ENCODE measurements at places on chromosomes 11 and 22.

DNA sequence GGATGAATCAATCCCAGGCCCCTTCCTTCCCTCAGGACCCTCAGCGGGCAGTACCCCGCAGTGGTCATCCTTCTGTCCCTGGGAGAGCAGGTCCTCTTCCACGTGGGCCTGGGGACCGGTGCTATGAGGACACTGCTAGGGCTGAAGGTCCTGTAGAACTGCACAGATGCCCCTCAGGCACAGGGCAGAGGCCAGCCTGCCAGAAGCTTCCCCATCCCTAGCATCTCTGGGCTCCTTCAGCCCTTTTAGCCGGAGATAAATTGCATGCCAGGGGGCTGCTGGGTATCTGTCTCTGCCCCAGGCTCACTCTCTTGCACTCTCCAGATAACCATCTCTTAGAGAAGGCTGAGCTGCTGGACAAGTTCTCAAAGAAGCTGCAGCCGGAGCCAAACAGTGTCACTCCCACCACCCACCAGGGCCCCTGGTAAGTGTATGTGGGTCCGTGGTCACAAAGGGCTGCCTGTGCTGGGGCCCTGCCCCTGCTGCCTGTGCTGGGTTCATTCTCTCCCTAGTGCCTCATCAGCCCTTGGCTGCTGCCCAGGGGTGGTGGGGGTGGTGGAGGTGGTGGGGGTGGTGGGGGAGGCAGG lies 2.3 kb downstream of the ATG16L2 start:
- DNase-seq = no peak

DNA sequence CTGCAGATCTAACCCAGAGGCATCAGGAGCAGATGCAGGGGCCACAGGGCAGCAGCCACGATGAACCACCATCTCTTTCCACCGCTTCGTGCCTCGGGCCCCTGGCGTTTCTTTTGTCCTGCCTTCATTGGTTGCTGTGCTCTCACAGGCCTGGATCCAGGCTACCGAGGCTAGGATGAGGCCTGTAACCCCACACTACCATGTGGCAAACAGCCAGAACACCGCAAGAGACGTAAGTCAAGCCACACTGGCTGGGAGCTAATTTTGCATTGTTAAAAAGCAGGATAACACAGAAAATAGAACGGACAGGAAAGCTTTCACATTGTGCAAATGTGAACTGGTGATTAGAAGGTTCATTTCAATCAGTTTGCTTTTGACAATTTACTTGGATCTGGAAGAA lies 15.7 kb upstream of the ARFGAP3 start:
- DNase-seq = no peak

DNA sequence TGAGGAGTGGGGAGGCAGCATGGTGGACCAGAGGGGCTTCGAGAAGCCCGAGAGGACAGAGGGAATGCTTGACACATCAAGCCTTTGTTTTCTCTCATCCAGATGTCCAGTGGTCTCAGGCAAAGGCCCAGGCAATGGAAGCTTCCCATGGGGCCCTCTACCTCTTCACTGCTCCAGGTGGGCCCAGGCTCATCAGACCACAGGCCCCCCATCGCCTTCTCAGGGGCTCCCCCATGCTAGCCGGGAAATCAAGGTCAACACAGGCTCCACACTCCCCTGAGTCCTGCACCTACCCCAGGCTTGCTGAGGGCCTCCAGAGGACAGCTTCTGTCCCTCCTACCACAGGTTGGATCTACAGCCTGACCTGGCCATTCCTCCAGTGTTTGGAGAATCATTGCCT lies 157.5 kb downstream of the CHST1 start:
- DNase-seq = no peak

- DNase-seq = no peak
Observed at GRCh38 chr11:86802146-86802545, 1.8 kb downstream of the PRSS23 start.

GRCh38 chr11:14860511-14860910 lies 31.5 kb downstream of the CYP2R1 start:
- no peak for DNase-seq

DNA sequence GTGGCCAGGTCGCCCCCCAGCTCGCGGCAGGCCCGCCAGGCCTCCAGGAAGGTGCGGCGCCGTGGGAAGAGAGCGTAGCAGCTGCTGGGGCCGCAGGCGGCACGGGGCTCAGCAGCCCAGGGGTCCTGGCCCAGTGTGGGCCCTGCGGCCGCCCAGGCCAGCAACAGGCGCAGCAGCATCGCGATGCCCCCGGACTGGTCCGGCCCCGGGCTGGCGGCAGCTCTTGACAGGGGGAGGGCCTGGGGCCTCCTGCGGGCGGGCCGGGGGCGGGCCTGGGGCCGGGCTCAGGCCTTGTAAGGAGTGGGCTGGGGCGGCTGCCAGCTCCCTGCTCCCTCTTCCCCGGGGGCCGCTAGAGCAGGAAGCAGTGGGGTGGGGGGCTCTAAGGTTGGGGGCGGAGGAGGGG lies at the start of gene CD248:
Gene CD248, minus strand, starts transcription at position 196 of the 403 bp plus-strand sequence. Its CDS starts 17 bp downstream, at position 179.
- DNase-seq = peak; percentile 12

- DNase-seq = no peak
Observed at GRCh38 chr11:16096336-16096735, 260.0 kb downstream of the SOX6 start.

GRCh38 chr11:102683277-102683676 lies 22.3 kb downstream of the MMP27 start:
- no peak for DNase-seq

DNA sequence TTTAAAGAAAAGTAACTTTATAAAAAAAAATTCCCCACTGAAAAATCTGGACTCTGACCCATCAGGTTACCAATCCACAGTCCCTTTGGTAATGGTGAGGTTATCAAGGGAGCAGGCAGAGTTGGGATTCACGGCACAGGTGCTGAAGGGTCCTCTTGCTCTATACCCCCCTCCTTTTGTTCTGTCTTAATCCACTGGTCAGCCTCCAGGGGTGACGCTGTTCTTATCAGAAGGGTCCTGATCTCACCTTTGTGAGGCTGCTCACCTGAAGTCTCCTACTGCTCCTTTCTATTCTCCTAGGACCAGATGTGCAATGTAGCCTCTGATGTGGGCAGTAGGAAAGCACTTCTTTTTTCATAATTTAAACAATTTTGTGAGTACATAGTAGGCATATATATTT lies 80.6 kb upstream of the E2F8 start:
- no peak for DNase-seq

DNA sequence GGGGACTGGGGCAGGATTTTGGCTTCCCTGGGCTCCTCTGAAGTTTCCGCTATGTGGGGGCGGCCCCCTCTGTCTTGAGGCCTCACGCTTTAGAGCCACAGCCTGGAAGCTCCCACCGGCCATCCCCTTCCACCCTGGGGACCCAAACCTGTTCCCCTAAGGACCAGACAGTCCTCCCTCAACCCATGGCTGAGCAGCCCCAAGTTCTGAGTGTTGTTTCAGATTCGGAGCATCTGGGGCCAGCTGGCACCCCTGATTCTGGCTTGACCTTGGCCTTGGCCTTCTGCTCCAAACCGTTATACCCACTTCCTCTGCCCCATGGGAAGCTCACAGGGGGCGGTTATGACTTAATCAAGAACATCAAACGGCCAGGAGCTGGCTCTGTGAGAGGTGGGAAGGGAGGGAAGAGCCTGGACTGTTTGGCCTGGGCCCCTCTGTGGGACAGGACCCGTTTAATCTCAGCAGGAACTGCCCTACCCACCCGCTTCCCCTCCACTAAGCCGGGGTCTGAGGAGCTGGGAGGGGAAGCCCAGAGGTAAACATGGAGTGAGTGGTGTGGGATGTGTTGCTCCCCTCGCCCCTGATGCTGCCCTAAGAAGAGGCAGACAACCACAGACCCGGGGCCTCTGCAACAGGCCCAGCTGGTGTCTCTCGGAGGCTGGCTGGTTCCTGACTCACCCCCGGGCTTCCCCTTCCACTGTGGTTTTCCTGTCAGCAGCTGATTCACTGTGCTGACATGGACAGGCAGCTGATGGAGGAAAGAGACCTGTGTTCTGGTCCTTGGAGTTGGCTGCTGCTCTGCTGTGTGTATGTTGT lies 3.4 kb downstream of the CD82 start:
- DNase-seq = peak; percentile 88

DNA sequence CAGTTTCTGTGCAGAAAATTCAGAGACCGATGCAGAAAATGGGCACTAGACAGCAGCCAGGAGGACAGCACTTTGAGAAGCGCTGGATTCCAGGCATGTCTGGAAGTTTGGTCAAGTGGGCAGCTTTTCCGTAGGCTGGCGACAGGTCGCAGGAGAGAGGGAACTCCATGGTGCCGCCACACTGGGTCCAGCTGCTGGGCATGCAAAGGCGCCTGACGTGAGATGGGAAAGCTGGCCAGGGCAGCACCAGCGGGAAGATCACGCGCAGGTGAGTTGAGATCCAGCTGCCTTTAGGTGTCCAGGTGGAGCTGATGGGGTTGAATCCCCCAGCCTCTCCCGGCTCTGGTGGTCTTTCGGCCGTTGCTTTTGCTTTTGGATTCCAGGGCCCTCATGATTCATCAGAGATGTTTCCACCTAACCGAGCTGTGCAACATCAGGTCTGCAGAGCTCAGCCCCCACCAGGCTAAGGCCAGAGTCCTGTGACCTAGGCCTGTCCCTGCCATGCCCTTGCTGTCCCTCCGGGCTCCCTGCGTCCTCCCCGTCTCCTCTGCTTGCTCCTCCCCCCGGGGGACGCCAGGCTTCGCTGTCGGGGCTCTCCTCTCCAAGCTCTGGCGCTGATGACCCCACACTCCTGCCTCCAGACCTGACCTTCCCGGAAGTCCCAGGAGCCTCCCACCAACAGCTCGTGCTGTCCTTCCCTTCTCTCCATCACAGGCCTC lies 1001.7 kb downstream of the BRD1 start:
- DNase-seq = no peak

GRCh38 chr11:28715726-28716125 lies 607.5 kb downstream of the METTL15 start:
- no peak for DNase-seq

GRCh38 chr22:45318168-45318557 lies 8.4 kb downstream of the FAM118A start:
- peak; percentile 95 for DNase-seq

DNA sequence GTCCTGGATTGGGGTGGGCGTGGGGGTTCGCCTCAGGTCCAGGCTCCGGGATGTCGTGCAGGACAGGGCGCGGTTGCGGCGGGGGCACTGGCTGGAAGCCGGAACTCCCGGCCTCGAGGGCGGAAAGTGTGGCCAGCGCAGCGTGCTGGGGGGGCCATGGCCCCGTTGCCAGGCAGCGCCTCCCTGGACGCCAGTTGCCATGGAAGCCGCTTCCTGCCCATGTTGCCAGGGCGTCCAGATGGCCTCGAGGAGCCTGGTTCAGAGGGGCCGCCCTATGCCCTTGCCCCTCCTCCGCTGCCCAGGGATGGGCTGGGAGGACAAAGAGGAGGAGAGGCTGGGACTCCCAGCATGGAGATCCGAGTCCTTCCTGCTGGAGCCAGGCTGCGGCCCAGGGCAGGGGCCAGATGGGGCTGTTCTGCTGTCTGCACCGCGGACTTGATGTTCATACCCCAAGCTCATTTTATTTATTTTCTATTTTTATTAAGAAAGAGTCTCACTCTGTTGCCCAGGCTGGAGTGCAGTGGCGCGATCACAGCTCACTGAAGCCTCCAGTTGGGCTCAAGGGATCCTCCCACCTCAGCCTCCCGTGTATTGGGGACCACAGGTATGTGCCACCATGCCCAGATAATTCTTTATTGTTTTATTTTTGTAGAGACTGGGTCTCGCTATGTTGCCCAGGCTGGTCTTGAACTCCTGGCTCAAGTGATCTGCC lies 4.6 kb upstream of the CCDC188 start:
- DNase-seq = no peak

GRCh38 chr11:91373497-91373896 lies 851.1 kb upstream of the FAT3 start:
- DNase-seq = no peak

- DNase-seq = no peak
Observed at GRCh38 chr11:203945-204586, 3.1 kb downstream of the BET1L start.

- DNase-seq = no peak
Observed at GRCh38 chr11:35036639-35037038, 102.3 kb upstream of the CD44 start.

GRCh38 chr11:131717616-131718015 lies 347.2 kb downstream of the NTM start:
- no peak for DNase-seq

GRCh38 chr11:93067881-93068390 lies 98.5 kb downstream of the MTNR1B start:
- DNase-seq = no peak

GRCh38 chr11:10477690-10478046 lies 22.6 kb downstream of the AMPD3 start:
- no peak for DNase-seq

DNA sequence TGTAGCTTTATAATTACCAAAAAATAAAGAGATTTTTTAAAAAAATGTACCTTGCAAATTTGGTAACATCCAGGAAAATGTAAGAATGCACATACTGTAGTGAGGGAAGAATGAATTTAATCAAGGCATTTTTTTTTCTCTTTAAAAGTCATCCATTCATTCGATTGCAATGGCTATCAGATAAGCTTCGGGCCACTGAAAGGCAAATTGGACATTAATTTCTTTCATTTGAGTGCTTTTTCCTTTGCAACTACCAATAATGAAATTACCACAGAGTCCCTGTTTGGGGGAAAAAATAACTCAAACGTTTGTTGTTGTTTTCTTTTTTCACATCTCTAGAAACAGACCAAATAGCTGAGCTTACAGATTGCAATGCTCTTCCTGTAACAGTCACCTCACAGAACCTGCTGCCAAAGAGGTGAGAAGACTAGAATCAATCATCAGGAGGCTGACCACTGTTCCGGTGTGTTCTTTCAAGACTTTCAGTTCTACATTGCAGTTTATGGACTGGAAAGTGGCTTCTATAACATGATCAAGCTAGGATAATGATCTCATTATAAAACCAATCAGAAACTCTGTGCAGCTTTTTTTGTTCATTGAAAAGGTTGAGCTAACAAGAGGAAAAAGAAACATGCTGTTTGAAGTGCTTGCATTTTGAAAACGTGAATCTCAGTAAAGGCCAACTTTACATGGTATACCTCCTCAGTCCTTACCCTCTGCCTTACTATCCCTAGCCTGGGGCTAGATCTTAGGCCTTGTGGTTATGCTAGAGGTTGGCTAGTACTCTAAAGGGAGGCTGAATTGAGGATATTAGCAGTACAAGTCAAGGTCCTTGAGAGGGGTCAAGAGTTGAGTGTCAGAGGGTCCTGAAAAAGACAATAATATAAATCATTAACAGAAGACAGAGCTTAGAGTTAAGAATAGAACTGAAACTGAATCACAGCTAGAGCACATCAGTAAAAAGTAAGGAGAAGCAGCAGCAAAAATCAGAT lies 1276.1 kb downstream of the LRRC4C start:
- no peak for DNase-seq

DNA sequence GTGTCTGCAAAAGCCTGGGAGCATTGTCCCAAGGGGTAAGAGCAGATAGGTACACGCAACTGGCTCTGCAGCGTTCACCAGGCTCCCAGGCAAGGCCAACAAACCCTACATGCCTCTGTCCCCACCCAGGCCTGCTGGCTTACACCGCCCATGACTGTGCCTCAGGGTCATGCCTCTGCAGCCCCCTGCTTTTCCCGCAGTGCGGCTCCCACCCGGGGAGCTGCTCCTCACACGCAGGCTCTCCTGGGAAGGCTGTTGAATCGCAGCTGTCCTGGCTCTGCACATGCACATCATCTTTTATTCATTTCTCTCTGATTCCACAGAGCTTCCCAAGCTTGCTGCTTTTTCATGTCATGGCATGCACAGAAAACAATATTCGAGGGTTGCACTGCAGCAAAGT lies 29.2 kb upstream of the B3GAT1 start:
- no peak for DNase-seq

GRCh38 chr11:95716266-95716665 lies 73.3 kb downstream of the FAM76B start:
- no peak for DNase-seq

GRCh38 chr11:63769714-63770455 lies 1.3 kb upstream of the ZFTA start:
- DNase-seq = no peak

- DNase-seq = no peak
Observed at GRCh38 chr11:35862666-35863065, 81.2 kb upstream of the LDLRAD3 start.
